Stimulated activated CD8-positive, alpha-beta memory T cell treated with anti-CD3 and anti-CD28 coated beads, Interleukin-4, amount 100 ng/mL, for 48 hours (primary cell): ENCODE measurements at places on chromosomes 12 and 14.

- no peak for DNase-seq
Observed at GRCh38 chr12:92473564-92473963, 229.2 kb upstream of the PLEKHG7 start.

DNA sequence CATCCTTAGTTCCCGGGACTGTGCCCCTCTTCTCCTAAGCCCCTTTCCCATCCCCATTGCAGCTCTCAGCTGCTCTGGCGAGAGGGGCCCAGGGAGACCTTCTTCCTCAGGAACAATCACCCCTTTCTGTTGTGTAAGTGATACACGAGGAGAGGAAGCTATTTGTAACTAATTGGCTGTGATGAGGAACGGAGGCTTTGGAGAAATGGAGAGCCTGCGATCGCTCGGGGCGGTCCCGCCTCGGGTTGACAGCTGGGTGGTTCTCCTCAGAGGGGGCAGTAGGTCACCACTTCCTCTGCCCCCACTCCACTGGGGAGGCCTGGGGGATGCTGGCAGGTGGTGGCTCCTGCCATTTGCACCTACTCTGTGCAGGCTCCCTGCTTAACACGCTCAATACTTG lies 6.6 kb upstream of the PGF start:
- DNase-seq, result no peak

DNA sequence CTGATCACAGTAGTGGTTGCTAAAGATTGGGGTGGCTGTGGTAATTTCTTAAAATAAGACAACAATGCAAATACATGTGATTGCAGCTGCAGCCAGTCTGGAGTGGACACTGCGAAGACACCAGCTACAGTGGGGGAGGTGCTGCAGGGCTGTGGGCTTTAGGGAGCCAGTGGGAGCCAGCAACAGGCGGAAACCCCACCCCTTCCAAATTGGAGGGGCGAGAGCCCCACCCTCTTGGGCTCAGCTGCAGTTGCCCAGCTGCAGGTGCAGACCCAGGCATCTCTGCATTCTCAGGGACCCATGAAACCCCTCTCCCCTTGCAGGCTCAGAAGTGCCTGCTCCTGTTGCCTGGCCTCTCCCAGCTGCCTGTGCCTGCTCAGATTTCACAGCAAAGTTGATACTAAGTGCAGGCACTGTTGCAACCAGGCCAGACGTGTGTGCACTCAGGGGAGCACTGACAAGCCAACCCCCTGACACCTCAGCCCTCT lies 104.8 kb downstream of the MYF5 start:
- no peak for DNase-seq

- no peak for DNase-seq
Observed at GRCh38 chr12:4203772-4204376, 69.7 kb upstream of the CCND2 start.

- peak; percentile 55 for DNase-seq
Observed at GRCh38 chr14:89669193-89669592, 252.2 kb upstream of the FOXN3 start.

- no peak for DNase-seq
Observed at GRCh38 chr14:77186911-77187648, 5.5 kb downstream of the TMEM63C start.

DNA sequence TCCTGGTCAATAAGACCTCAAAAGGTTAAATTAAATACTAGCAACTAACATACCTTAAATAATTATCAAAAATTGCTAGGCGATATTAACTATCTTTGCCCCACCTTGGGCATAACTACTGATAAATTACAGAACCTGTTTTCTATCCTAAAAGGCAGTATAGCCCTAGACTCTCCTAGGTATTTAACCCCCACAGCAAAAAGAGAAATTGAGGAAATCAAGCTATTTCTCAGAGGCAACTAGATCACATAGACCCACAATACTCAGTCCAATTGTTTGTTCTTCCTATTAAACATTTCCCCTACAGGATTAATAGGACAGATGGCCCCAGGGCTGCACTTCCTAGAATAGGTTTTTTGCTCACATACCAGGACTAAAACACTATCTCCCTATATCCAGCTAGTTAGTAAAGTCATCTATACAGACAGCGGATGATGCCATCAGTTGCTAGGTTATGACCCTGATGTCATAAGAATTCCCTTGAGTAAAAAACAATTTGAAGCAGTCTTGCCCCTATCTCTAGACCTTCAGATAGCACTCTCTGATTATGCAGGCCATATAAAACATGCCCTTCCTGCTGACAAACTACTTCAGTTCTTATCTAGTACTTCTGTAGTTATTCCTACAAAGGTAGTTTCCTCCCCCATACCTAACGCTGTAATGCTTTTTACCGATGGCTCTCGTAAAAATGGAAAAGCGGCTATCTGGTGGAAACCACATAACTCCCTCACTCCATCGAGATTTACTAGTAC lies 118.4 kb downstream of the PPHLN1 start:
- DNase-seq, result no peak

- no peak for DNase-seq
Observed at GRCh38 chr14:36971263-36971855, 201.0 kb downstream of the SLC25A21 start.

GRCh38 chr12:54379398-54380201 lies 4.9 kb downstream of the ZNF385A start:
- peak; percentile 95 for DNase-seq

DNA sequence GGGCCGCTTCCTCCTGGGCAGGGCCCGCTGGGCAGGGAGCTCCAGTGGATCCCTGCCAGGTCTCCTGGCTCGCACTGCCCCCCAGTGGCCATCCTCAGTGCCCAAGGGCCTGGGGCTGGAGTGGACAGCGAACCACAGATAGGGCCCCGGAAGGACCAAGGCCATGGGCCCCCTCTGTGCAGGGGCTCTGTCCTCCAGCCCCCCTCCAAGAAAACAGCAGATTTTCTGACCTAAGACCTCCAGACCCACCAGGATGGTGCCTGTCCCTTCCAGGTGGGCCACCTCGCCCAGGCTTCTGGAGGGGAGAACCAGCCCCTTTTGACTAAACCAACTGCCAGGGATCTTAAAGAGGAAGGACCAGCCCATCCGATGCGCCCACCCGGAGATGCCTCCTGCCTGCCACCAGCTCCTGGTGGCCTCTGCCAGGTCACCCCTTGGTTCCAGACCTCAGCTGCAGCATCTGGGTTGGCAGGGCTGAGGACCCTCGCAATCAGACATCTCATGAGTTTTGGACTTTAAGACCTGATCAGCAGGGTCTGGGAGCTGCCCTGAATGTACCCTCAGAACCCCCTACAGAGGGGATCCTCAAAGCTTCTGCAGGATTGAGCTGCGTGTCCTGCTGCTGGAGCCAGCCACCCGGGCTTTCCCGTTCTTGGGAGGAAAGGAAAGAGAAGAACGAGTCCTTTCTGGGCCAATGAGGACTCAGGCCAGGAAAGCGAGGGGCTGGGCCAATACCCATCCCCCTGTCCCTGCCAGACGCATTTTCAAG lies 325.8 kb upstream of the DIO3 start:
- peak; percentile 66 for DNase-seq

GRCh38 chr12:86950444-86950843 lies 694.3 kb upstream of the MGAT4C start:
- DNase-seq, result no peak
